SK-N-MC (cell line): ENCODE measurements at places on chromosomes 7 and 10.

- no peak for DNase-seq
Measured at GRCh38 chr10:87651801-87652200, 7.9 kb upstream of the PAPSS2 start.

DNA sequence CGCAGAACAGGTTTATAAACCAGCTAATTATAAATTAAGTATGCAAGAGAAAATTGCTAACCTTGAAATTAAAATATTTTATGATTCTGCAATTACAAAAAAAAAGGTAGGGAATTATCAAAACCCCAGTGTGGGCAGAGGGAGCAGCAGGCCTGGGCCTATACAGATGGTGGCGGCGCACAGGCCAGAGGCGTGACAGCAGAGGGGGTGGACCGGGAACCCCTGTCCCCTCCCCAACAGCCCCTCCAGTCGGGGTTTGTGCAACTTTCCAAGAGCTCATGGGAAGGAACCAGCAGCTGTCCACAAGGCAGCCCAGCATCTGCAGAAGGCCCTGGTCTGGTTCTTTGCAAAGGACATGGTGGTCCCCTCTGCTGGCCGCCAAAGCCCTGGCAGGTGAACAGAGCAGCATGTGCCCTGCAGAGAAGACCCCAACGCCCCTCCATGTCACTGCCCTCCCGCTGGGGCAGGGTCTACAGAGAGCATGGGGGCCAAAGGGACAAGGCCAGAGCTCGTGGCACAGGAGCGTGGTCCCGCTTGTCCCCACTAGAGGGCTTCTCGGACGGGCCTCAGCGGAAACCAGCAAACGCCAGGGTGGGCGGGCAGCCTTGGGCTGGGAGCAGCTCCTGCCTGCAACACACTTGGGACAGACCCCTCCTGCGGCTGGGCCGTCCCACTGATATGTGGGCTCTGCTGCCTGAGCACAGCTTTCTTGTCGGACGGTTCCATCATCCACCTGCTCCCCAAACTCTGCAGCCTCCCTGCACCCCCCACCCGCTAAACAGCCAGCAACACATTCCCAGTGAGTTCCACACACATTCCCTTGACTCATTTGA, 75.1 kb downstream of the EBF3 start:
- no peak for DNase-seq

DNA sequence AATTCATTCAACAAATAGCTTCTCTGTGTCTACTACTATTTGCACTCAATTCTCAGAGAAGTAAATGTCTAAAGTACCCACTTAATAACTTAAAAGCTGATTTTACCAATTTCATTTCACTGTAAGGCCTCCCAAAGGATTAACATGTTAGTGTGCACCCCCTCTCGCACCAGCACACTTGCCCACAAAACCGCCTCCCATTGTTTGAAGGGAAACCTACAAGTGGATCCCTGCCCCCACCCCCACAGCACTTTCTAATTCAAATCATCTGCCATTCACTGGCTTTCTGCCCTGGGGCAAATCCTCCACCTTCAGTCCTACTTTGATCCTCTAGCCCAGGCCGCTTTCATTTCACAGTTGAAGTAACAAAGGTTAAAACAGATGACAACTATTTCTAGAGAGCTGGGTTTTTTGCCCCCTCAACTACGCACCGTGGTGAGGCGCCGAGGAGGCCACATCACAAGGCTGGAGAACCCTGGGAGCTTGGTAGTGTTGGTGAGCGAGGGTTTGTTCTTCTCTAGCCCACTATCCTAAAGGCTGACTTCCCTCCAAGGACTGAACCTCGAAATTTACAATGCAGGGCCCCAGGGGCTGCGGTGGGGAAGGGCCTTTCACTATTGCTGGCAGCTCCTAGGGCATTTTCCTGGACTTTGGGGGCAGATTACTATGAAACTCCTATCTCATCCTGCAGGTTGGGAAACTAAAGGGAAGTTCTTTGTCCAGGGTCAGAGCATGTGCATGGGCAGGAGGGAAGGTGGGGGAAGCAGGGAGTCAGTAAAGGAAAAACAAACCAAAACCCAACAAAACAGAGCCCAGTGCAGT, 517.4 kb upstream of the ZMIZ1 start:
- DNase-seq = no peak

DNA sequence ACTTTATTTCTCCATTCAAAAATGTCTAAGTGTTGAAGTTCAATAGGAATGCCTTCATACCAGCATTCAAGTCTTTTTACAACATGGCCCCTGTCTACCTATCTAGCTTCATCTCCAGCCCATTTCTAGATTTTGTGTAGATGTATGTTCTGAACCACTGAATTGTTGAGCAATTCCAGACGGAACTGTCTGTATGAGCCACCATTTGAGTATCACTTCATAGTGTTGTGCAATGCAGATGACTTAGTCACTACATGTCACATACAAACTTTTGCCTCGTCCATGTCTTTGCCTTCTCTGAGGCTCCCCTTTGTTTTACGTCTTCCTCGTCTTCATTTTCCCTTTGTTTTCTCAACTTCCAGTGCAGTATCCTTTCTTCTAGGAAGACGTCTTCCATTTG, 118.1 kb downstream of the INHBA start:
- no peak for DNase-seq

- no peak for DNase-seq
Measured at GRCh38 chr7:20698469-20698868, 83.0 kb downstream of the ABCB5 start.

- no peak for DNase-seq
Measured at GRCh38 chr10:30396698-30397097, 37.3 kb upstream of the MAP3K8 start.

DNA sequence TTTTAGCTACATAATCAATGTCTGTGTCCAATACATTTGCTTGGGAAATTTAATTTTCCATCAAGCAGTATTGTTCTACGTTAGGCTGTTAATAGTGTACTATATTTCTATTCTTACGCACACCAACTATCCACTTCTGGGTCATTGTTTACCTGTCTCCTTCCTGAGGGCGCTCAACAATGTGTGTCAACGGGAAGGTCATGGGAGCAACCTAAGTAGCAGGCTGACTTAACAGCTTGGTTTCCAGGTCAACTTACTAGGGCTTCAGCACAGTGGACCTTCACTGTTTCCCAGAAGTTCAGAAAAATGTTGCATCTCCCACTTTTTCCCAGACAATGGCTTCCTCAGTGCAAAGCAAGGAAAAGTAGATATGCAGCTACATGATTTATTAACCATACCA, 13.7 kb downstream of the THSD7A start:
- no peak for DNase-seq

GRCh38 chr7:5712566-5712965, 68.9 kb downstream of the RNF216 start:
- no peak for DNase-seq

GRCh38 chr10:13536674-13537366, 8.0 kb upstream of the BEND7 start:
- no peak for DNase-seq

DNA sequence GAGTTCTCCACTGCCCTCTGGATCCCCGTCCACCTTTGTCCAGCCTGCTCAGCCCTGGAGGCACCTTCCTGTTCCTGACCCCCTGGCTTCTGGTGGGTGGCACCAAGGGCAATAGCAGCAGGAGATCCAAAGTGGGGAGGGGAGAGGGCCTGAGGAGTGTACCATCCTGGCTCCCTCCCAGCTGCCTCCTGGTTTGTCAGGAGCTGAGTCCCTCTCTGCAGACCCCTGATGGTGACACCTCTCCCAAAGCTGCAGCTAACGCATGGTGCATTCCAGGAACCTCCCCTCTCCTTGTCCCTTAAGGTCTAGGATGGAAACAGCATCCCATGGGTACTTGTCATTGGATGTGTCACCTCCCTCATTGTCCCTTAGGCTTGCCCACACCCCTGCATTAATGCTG, 39.6 kb downstream of the VSTM4 start:
- no peak for DNase-seq

GRCh38 chr10:32795598-32796183, 162.3 kb downstream of the ITGB1 start:
- DNase-seq = no peak

DNA sequence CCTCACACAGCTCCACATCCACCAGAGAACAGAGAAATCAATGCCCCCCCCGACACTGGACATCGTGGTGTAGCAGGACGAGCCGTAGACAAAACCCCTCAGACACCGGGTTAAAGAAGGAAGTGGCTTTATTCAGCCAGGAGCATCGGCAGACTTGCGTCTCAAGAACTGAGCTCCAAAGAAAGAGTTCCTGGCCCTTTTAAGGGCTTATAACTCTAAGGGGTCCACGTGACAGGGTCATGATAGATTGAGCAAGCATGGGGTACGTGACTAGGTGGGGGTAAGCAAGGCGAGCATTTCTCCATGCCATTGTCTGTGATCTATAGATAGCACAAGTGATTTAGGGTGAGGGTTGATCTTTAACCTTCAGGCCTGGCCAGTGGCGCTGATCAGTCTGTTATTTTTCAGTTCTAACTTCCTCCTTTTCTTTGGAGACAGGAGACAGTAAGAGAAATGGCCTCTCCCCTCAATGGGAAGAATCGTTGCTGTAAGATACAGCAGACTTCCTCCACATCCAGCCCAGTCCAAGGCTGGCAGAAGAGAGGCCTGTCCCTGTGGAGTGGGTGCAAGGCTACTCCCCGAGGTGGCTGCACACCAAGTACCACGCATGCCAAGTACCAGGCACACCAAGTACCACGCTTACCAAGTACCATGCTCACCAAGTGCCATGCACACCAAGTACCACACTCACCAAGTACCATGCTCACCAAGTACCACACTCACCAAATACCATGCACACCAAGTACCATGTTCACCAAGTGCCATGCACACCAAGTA, 19.5 kb upstream of the PPP2R2D start:
- no peak for DNase-seq

DNA sequence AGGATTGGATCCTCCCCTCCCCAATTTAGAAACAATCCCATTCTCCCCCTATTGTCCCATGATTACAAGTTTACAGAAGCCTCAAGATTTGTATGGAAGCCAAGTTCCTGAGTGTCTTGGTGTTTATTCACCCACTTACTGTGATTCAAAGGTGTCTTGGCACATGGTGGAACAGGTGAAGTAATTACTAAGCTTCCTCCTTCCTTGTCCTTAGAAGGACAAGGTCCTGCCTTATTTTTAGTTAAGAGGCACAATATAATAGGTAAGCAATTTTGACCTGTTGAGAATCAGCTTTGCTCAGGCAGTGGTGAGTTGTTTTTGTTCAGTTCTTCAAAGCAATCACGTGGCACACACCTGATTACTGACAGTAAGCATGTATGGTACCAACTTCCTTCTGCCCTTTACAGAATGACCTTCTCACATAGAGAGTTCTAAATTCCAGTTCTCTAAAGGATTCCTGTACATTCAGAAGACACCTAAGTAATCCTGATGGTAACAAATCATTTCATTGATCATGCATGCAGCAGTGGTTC, 60.7 kb upstream of the SLC13A1 start:
- DNase-seq = no peak

- no peak for DNase-seq
Measured at GRCh38 chr10:30455816-30456215, 21.8 kb downstream of the MAP3K8 start.

DNA sequence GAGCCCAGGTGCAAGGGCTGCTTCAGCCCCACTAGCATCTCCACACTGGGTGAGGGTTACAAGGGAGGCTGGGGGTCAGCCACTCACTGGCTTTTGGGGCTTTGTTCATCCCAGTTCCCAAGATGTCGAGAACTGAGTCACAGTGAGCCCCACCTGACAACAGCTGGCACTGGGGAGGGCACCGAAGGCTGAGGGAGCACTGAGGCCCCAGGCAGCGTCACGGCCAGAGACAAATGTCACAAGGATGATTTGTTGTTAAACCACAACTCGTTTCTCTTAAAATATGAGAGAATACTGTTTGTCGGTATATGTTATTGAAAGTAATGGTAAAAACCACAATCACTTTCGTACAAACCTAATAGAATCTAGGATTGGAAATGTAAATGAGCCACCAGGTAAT, 219.9 kb downstream of the CELF2 start:
- DNase-seq = no peak

- DNase-seq = no peak
Measured at GRCh38 chr10:104417637-104418292, 64.1 kb downstream of the CFAP58 start.

GRCh38 chr10:122505011-122505410, 43.7 kb downstream of the HTRA1 start:
- DNase-seq = no peak

DNA sequence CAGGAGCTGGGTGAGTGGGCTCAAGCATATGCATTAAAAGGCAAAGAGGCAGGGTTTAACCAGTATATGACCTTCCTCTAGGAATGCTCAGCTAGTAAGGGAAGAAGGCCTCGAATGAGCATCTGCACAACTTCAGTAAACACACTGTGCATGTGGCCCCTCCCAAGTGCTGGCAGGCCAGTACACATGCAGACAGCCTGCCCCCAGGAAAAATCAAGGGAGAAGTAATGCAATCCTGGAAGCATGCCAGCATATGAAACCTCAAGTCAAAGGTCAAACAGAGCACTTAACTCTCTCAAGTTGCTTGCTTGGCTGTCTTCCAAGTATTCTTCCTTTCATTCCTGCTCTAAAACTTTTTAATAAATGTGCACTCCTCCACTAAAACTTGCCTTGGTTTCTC, 208.4 kb downstream of the ACTR3B start:
- no peak for DNase-seq

- DNase-seq = no peak
Measured at GRCh38 chr7:39749177-39749576, 125.8 kb downstream of the RALA start.
